T-cell (primary cell): ENCODE measurements at places on chromosomes 2 and 18. TPM values are rescaled to one million over a fixed set of nuclear protein-coding genes. Genes with fewer than 3 reads are reported as not detected.

The RAB27B gene
- total RNA-seq, result 2.6 TPM

DNA sequence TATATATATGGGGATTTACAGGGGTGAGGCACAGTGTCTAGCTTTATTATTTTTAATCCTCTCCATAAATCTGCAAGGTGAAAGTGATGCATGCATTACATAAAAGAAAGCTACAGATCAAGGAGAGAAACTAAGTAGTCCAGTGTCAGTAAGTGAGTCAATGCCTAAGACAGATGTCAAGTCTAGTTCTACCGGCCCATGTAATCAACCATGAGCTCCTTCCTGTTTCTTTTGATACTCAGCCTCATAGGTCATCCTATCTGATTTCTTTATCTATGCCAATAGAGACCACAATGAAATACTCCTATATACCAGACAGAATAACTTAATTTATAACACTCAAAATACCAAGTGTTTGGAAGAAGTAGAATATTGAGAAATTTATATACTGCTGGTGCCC is 20.2 kb upstream of the GYPC start:
- H3K27me3 ChIP-seq, result no peaks in the 10 kb centered on the region
- no peaks in the 10 kb centered on the region for H3K36me3 ChIP-seq
- DNase-seq, result no peak
- H3K27ac ChIP-seq, result no peak overlapping the region
- no peak overlapping the region for H3K4me3 ChIP-seq

DNA sequence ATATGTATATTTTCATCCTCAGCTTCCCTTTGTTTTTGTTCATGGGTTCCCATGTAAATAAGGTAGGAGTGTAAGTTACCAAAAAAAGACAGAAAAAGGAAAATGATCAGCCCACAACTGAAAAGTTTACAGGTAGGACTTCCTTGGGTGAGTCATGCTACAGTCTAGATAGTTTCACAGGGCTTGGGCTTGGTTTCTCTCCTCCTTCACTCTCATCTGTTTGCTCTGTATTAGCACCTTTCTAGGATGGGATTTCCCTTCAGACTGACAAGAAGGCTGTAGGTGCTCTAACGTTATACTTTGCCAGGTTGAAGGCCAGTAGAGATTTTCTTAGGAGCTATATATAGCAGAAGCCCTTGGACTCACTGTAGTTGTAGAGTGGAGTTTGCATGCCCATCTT is 57.9 kb downstream of the FAM171B start:
- H3K27ac ChIP-seq, result no peak overlapping the region
- no peaks in the 10 kb centered on the region for H3K36me3 ChIP-seq
- H3K27me3 ChIP-seq, result no peaks in the 10 kb centered on the region
- no peak for DNase-seq
- no peak overlapping the region for H3K4me3 ChIP-seq
- H3K4me1 ChIP-seq, result no peaks in the 10 kb centered on the region

The SERPINB4 gene
- total RNA-seq, result not detected

GRCh38 chr18:54209471-54210180 is 14.8 kb downstream of the MBD2 start:
- H3K4me3 ChIP-seq, result no peak overlapping the region
- peaks cover 7% of the 10 kb centered on the region for H3K4me1 ChIP-seq
- H3K27me3 ChIP-seq, result no peaks in the 10 kb centered on the region

- no peaks in the 10 kb centered on the region for H3K36me3 ChIP-seq
- H3K4me3 ChIP-seq, result no peak overlapping the region
- no peak for DNase-seq
- peaks cover 50% of the 10 kb centered on the region for H3K27me3 ChIP-seq
Observed at GRCh38 chr2:10915236-10915635, 3.5 kb downstream of the KCNF1 start.

GRCh38 chr2:147639386-147639785 is 205.4 kb upstream of the ACVR2A start:
- H3K4me3 ChIP-seq, result no peak overlapping the region
- DNase-seq, result no peak
- no peaks in the 10 kb centered on the region for H3K27me3 ChIP-seq
- H3K27ac ChIP-seq, result no peak overlapping the region

- H3K4me3 ChIP-seq, result no peak overlapping the region
- no peaks in the 10 kb centered on the region for H3K4me1 ChIP-seq
- no peak overlapping the region for H3K27ac ChIP-seq
- H3K36me3 ChIP-seq, result no peaks in the 10 kb centered on the region
- no peak for DNase-seq
Observed at GRCh38 chr2:26471289-26471688, 6.6 kb downstream of the OTOF start.

DNA sequence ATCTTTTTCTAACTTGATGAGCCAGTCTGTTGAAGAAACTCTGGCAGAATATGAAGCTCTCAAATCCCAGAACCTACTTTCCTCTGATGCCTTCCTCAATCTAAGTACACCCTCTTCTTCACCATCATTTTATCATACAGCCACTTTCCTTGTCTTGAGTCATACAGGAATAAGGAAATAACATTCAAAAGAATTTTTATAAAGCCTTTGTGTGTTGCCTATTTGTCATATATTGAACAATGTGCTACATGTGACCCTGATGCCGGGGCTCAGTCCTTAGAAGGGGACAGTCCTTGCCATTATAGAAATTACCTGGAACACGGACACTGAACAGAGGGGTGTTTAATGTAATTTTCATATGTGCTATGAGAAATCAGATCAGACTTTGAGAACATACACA is 27.4 kb downstream of the RAPGEF4 start:
- no peaks in the 10 kb centered on the region for H3K27me3 ChIP-seq
- H3K4me1 ChIP-seq, result no peaks in the 10 kb centered on the region
- DNase-seq, result no peak
- H3K27ac ChIP-seq, result no peak overlapping the region

DNA sequence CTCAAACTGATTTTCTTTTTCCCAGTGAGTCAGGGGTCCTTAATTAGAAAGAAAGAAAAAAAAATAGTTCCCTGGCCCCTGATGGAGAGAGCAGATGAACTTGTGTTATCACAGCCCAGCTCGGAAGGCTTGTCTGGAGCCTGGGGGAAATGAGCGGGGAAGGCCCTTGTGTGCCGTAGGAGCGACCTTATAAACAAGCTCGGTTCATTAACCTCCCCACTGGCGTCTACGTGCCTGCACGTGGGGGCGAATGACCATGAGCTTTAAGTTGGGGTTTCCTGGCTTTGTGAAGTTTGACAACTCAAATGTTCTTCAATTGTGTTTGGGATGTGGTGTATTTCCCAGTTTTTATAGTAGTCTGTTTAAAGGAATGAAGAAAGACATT is 69.5 kb downstream of the EPAS1 start:
- no peak overlapping the region for H3K27ac ChIP-seq
- H3K4me1 ChIP-seq, result peaks cover 8% of the 10 kb centered on the region
- H3K36me3 ChIP-seq, result no peaks in the 10 kb centered on the region
- H3K27me3 ChIP-seq, result no peaks in the 10 kb centered on the region
- no peak for DNase-seq
- no peak overlapping the region for H3K4me3 ChIP-seq

The GLI2 gene
- not detected for total RNA-seq

- no peak for DNase-seq
- no peaks in the 10 kb centered on the region for H3K27me3 ChIP-seq
- H3K4me3 ChIP-seq, result no peak overlapping the region
- no peaks in the 10 kb centered on the region for H3K4me1 ChIP-seq
- H3K27ac ChIP-seq, result no peak overlapping the region
- H3K36me3 ChIP-seq, result no peaks in the 10 kb centered on the region
Observed at GRCh38 chr2:58501371-58502160, 260.4 kb upstream of the FANCL start.

DNA sequence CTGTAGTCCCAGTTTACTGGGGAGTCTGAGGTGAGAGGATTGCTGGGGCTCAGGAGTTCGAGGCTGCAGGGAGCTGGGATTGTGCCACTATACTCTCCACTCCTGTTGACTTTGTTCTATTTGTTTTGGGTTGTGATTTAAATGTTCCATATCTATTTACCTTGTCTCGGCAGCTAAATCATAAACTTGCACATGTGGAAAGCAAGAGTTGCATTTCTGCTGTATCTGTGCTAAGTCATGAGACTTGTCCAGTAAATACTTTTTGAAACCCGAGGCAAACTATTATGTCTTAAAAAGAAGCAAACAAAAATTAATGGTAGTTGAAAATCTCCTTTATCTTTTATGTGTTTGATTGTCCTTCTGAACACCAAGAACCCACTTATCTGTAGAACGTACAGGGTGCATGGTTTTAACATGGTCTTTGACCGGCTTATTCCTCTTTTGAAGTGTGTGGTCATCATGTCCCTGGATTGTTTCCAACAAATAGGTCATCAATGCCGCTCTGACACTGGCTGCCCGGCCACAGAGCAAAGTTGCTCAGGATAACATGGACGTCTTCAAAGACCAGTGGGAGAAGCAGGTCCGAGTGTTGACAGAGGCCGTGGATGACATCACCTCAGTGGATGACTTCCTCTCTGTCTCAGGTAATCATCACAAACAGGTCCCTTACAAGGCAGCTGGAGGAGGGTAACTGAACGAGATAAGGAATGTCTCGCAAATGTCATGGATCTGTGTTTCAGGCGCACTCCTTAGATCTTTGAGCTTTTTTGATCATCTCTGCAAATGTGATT is 241.1 kb upstream of the LRRTM1 start:
- no peaks in the 10 kb centered on the region for H3K4me1 ChIP-seq
- H3K4me3 ChIP-seq, result no peak overlapping the region
- DNase-seq, result no peak
- no peak overlapping the region for H3K27ac ChIP-seq

- H3K27me3 ChIP-seq, result peaks cover 20% of the 10 kb centered on the region
- no peak overlapping the region for H3K4me3 ChIP-seq
- H3K36me3 ChIP-seq, result no peaks in the 10 kb centered on the region
- no peak for DNase-seq
- no peak overlapping the region for H3K27ac ChIP-seq
Observed at GRCh38 chr2:120539937-120540718, 194.2 kb downstream of the INHBB start.

DNA sequence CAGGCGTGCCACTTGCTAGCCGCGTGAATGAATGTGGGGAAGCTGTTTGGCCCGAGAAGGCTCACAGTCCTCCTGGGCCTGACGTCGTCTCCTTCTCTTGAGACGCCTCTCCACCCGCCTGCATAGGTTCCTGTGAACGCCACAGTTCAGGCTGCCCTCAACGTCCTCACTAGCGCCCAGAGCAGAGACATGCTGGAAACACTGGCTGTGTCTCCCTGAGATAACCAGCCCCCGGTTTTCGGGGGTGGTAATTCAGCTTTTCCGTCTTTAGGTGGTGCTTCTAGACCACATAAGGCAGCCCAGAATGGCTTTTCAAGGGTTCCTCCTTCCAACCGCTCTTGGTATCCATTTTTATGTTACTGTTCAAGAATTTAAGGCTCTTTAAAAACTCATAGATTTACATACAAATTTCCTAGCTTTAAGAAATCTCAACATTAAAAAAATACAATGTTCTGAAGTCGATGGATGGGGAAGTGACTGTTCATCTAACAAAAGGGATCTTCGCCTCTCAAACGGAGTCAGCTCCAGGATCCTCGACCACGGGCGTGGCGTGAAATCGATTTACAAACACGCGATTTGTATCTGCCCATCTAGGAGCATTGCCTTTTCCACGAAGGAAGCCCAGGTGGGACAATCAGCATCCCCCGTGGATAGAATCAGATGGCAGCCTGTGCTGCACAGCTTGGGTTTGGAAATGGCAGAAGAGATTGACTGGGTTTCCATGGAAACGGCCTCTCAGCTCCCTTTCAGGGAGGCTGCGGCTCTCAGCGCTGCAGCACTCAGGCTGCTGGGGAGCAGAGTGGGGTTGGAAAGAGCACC is 110.6 kb upstream of the PXDN start:
- H3K27ac ChIP-seq, result no peak overlapping the region
- H3K27me3 ChIP-seq, result peaks cover 19% of the 10 kb centered on the region
- no peak overlapping the region for H3K4me3 ChIP-seq
- no peaks in the 10 kb centered on the region for H3K36me3 ChIP-seq
- no peak for DNase-seq

- H3K36me3 ChIP-seq, result peaks cover 31% of the 10 kb centered on the region
- H3K27ac ChIP-seq, result no peak overlapping the region
- no peak overlapping the region for H3K4me3 ChIP-seq
- H3K27me3 ChIP-seq, result no peaks in the 10 kb centered on the region
- H3K4me1 ChIP-seq, result peaks cover 45% of the 10 kb centered on the region
Observed at GRCh38 chr2:173955004-173955403, 10.2 kb downstream of the SP3 start.

DNA sequence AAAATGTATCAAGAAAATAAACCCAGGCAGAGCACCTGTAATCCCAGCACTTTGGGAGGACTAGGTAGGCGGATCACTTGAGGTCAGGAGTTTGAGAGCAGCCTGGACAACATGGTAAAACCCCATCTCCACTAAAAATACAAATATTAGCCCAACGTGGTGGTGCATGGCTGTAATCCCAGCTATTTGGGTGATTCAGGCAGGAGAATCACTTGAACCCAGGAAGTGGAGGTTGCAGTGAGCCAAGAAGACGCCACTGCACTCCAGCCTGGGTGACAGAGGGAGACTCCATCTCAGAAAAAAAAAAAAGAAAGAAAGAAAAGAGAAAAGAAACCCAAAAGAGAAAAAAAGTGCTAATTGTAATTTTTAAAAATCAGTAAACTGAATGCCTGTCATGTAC is 41.4 kb downstream of the DDX18 start:
- no peak overlapping the region for H3K4me3 ChIP-seq
- no peaks in the 10 kb centered on the region for H3K36me3 ChIP-seq
- H3K4me1 ChIP-seq, result no peaks in the 10 kb centered on the region
- DNase-seq, result no peak
- peaks cover 2% of the 10 kb centered on the region for H3K27me3 ChIP-seq
- no peak overlapping the region for H3K27ac ChIP-seq

DNA sequence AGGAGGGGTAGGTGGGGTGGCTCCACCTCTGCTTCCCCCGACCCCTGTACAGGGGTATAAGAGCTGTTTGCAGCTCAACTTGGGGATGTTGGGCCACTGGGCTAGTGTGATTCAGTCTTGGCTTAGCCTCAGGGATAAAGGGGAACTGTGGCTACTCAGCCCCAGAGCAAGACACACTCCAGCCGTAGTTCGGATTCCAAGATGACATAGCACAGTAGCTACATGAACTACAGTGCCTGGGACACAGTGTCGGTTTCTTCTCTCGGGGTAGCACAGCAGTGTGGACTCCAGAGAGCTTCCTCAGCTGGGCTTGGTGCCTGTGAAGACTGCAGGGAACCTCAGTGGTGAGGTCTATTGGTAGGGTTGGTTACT is 21.1 kb downstream of the CARF start:
- DNase-seq, result no peak
- H3K4me3 ChIP-seq, result no peak overlapping the region
- no peaks in the 10 kb centered on the region for H3K27me3 ChIP-seq
- no peak overlapping the region for H3K27ac ChIP-seq

GRCh38 chr2:196277002-196277401 is 105.6 kb upstream of the STK17B start:
- H3K27ac ChIP-seq, result peak overlapping the region; percentile 57
- H3K4me3 ChIP-seq, result no peak overlapping the region
- H3K36me3 ChIP-seq, result no peaks in the 10 kb centered on the region
- peaks cover 23% of the 10 kb centered on the region for H3K4me1 ChIP-seq
